Effector memory CD4-positive, alpha-beta T cell (primary cell): ENCODE measurements at places on chromosomes 5 and 9.

GRCh38 chr9:72575666-72576065 lies 54.3 kb downstream of the TMC1 start:
- DNase-seq: no peak

DNA sequence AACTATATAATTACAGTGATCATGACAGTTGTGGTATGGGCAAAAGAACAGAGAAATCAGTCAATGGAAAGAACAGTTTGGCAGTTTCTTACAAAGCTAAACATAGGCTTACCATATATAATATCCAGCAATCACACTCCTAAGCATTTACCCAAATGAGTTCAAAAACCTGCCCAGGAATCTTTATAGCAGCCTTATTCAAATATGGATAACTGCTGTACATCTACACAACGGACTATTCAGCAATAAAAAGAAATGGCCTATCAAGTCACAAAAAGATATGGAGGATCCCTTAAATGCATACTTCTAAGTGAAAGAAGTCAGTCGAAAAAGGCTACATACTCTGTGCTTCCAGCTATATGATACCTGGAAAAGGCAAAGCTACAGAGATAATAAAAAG lies 36.6 kb downstream of the ERMP1 start:
- DNase-seq: no peak

- no peak for DNase-seq
Measured at GRCh38 chr5:140524003-140524402, 23.5 kb upstream of the EIF4EBP3 start.

- DNase-seq: no peak
Measured at GRCh38 chr5:150364004-150364403, 6.5 kb downstream of the TCOF1 start.

DNA sequence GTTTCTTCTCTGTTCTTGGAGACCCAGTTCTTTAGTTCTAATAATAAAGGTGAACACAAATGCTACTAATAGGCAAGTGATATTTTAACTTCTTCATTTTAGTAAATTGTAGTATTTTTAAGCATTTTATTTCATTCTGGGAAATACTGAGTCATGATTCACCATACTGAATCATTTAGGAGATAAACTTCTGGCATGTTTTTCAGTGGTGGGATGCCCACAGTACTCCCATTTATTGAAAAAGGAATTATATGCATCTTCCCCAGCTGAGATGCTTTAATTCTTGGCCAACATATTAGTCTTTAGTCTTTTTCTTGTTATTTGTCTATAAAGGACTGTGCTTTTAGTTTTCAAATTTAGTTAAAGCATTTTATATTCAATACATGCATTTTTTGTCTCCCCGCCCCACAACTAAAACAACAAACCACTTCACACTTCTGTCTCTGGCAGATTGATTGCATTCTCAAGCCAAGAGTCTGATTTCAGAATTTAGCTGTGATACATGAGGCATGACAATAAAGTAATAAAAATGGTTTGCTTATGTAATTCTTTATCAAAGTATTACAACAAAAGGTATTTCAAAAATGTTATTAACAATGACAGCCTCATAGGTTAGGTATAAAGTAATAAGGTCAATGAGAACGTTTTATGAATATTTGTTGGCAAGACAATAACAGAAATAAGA lies 125.2 kb upstream of the CDH18 start:
- no peak for DNase-seq

GRCh38 chr9:129888293-129889121 lies 53.2 kb downstream of the USP20 start:
- peak; percentile 94 for DNase-seq

DNA sequence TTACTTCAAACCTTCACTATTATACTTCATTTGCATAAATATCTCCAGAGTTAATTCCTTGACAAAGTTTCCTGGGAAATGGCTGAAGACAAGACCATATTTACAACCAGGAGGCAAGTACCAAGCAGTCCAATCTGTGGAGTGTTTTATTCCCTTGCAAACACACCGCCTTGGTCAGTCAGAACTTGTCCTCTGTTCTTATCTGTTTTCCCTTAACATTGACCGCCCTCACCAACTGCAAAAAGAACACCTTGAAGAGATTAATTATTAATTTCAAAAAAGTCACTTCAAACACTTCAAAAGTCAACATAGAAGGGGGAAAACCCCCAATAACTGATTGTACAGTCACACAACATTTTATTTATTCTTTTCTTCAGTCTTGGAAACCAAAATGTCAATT lies 269.0 kb upstream of the RGMB start:
- DNase-seq: no peak
